Activated CD8-positive, alpha-beta T cell treated with anti-CD3 and anti-CD28 coated beads, Interleukin-2, amount 10 ng/mL, durations not matched to agents 7 days and 5 days (primary cell): ENCODE measurements at places on chromosomes 11 and 22.
A peak's percentile ranks its signal among the peaks of the same experiment; 100 is the strongest.

DNA sequence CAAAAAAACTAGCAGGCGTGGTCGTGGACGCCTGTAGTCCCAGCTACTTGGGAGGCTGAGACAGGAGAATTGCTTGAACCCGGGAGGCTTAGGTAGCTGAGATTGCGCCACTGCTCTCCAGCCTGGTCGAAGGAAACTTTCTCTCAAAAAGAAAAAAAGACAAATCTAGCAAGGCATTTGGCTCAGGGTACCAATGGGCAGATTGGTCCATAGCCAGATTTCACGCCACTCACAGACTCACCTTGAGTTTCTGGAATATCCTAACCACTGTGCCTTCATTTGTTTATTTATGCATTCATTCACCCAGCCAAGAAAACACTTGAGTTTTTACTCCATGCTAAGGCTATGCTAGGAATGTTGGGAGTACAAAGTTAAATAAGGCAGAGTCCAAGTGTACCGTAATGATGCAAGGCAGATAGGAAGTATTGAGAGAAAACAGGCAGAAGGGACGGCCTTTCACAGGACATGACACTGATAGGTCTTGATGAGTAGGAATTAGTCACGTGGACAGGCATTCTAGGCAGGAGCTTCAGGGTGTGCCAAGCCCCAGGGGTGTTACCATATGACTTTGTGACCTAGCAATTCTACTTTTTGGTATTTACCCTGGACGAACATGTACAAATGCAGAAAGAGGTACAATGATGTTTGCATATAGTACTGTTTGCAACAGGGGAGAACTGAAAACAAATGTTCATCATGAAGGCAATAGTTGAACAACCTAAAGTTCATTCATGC, 3.0 kb upstream of the PACSIN3 start:
- DNase-seq, result no peak

DNA sequence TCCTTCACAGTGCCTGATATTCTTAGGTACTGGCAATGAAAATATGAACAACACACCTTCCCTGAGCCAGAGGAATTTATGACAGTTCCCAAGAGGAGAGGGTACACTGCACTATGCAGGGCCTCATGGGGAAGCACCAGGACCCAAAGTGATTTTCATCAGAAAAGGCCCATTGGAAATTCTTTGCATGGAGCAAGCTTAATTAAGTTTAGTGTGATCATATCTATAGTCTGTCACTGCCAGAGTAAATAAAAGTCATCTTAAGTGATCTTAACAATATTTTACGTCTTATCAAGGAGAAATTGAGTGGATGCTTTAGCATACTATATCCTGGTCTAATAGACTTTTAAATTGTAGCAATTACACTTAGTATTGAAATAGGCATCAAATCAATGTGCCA, 86.5 kb downstream of the ACER3 start:
- DNase-seq, result no peak

DNA sequence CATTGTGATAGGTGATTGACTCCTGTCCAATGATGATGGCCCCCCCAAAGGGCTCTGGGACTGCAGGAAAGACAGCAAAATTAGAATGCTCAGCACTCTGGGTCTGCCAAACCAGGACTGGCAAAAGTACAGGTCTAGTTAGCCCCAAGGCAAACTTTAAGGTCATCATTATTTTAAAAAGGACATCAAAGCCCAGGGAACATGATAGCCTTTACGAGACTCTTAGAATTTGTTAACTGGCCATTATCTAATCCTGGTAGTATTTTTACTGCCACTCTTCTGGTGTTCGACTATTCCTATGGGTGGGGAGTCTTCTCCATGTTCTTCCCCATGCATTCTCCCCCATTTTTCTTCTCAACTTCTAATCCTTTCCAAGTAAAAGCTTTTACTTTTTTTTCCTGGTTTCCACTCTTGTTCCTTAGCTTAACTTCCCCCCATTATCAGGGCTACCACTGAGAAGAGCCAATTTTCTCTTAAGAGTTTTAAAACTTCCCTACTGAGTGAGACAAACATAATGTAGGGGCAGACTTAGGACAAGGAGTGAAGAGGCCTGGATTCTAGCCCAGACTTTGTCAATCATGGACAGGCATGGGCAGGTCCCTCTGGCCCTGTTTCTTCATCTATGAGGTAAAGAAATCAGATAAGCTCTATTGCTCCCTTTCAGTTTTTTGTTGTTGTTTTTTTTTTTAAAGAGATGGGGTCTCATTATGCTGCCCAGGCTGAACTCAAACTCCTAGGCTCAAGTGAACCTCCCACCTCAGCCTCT, 7.1 kb downstream of the DDB1 start:
- DNase-seq, result no peak

DNA sequence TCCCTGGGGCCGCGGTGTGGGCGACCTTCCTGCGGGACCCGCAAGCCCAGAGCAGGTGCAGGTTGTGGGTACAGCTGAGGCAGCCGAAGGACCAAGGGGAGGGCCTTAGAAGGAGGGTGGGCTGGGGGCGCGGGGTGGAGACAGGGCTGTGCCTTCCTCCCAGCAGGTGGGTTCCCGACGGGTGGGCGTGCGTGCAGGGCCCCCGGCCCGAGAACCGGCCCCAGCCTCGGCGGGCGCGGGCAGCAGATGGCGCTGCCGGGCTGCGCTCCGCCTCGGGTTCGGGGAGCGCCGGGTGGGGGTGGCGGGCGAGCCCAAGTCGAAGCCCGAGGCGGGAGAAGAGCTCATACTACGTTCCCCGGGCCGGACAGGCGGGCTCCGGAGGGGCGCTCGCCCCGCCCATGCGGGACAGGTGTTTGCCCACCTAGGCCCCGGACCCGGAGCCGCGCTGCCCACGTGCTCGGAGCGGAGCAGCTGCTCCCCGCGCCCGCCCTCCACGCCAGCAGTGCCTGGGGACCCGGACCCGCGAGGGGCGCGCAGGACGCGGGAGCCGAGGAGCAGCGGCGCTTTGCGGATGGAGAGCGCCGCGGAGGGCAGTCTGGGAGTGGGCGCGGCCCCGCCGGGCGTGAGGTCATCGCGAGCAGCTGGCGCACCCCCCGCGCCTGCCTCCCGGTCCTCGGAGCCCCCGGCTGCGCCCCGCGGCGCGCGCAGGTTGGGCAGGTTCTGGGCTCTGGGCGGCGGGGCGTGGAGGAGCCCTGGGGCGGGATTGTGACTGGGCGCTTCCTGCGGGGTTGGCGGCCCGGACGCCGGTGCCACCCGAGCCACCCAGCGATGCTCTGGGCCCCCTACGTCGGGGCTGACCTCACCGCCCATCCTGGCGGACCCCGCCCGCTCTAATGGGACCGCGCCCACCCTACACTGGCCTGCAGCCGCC, 25.3 kb downstream of the DUSP8 start:
- DNase-seq, result peak; percentile 32

GRCh38 chr11:75518771-75519653, 6.7 kb downstream of the GDPD5 start:
- DNase-seq, result no peak

DNA sequence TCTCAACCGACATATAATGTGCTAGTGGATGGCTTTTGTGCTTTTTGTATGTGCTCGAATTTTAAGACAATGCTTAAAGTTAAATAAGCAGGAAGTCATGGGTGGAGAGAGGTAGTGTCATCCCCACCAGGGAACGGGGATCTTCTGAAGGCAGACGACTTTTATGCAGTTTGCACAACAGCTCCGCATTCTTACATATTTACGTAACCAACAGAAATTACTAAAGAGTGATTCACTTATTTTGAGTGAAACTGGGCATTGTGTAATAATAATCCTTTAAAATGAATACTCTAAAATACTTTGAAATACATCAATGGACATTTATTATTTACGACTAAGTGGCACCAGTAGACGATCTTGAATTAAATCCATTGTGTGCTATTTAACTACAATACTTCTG, 305.1 kb downstream of the CNTN5 start:
- DNase-seq, result no peak

DNA sequence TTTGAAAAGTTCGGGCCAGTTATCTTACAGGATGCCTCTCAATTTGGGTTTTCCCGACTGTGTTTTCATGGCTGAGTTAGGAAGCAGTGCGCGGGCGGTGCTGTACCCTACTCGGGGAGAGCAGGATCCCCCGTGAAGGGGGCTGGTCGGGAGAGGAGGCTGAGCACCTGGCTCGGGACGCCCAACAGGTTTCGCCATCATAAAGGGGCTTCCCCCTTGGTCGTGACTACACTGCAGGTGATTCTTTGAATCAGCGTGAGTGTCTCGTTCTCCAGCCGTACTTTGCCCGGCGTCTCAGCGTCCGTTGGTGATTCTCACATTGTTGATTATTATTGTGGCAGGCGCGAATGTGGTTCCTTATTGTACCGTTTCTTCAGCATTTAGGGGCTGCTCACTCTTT, 46.6 kb downstream of the ST14 start:
- no peak for DNase-seq

- DNase-seq, result peak; percentile 79
These were observed 5.7 kb downstream of the CDCA5 start for GRCh38 chr11:65078151-65078550.
